ENCODE measurements at places on chromosomes 13 and 19.

- no peak for DNase-seq
These were observed 14.9 kb downstream of the PLA2G4C start for GRCh38 chr19:48095612-48096175.

- no peak for DNase-seq
These were observed 5.4 kb downstream of the KANK2 start for GRCh38 chr19:11191934-11192333.

DNA sequence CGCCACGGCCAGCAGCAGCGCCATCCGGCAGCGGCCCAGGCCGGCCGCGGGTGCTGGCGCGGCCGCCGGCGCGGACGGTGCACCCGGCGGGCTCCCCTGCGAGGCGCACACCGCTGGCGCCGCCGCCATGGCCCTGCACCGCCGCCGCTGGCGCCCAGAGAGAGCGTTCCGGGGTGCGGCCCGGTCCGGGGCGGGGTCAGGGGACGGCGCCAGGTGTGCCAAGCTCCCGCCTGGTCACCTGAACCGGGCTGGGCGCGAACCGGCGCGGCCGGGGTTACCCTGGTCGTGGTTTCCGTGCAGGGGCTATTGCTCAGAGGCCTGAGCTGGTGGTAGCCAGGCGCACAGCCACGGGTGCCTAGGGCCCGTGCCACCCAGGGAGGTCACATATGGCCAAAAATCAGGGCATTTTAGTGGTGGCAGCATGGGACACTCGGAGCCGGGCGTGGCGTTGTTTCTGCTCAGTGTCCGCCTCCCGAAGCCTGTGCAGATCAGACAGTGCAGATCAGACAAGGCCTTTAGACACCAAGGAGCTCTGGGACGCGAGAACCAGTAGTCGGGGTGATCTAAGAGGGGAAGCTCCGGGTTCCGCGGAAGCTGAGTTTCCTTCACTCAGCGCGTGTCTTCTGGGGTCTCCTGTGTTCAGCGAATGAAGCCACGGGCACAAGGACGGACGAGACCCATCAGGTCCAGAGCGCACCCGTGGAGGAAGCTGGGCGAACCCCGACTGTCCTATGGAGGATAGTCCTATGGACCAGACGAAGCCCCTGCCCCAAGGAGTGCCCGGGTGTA is at the start of gene TMEM238:
TMEM238 (minus strand) TSS at position 162 of the 789 bp plus-strand sequence; CDS start at position 129, 33 bp downstream.
- no peak for DNase-seq

- DNase-seq = peak; percentile 49
These were observed 26.8 kb downstream of the ZNF627 start for GRCh38 chr19:11624069-11624463.

DNA sequence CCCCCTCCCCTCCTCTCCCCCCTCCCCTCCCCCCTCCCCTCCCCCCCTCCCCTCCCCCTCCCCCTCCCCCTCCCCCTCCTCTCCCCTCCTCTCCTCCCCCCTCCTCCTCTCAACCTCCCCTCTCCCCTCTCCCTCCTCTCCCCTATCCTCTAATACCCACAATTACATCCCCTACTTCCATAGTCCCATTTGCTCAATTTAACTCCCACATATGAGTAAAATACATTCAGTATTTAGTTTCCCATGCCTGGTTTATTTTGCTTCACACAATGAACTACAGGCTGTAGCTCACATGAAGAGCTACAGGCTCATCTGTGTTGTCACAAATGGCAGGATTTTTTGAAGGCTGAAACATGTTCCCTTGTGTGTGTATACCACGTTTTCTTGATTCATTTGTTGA is 6.9 kb downstream of the NLRP5 start:
- no peak for DNase-seq

DNA sequence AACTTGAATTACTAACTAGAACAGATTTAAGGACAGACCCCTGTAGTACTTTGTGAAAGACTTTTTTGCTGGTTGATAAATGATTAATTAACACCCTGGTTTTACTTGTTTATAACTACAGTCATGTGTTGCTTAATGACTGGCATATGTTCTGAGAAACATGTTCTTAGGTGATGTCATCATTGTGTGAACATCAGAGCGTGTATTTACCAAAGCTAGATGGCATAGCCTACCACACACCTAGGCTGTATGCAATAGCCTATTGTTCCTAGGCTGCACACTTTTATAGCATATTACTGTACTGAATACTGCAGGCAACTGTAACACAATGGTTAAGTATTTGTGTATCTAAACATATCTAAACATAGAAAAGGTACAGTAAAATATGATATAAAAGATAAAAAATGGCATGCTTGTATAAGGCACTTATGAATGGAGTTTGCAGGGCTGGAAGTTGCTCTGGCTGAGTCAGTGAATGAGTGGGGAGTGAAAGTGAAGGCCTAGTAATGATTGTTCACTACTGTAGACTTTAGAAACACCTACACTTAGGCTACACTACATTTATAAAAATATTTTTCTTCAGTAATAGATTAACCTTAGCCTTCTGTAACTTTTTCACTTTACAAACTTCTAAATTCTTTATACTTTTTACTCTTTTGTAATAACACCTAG is 260.3 kb downstream of the KCNRG start:
- no peak for DNase-seq

DNA sequence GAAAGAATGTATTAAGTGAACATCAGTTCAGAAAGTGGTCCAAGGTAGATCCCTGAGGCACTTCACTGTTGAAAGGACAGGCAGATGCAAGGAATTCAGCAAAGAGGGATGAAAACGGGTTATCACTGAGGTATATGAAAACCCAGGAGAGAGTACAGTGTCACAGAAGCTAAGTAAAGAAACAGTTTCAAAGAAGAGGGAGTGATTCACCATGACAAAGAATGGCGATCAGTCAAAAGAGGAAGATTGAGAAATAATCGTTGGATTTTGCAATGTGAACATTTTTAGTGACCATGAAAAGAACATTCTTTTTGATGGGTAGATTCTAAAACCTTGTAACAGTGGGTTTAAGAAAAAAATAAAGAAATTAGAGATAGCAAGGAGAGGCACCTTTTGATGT is 99.3 kb downstream of the EPSTI1 start:
- DNase-seq = peak; percentile 79

DNA sequence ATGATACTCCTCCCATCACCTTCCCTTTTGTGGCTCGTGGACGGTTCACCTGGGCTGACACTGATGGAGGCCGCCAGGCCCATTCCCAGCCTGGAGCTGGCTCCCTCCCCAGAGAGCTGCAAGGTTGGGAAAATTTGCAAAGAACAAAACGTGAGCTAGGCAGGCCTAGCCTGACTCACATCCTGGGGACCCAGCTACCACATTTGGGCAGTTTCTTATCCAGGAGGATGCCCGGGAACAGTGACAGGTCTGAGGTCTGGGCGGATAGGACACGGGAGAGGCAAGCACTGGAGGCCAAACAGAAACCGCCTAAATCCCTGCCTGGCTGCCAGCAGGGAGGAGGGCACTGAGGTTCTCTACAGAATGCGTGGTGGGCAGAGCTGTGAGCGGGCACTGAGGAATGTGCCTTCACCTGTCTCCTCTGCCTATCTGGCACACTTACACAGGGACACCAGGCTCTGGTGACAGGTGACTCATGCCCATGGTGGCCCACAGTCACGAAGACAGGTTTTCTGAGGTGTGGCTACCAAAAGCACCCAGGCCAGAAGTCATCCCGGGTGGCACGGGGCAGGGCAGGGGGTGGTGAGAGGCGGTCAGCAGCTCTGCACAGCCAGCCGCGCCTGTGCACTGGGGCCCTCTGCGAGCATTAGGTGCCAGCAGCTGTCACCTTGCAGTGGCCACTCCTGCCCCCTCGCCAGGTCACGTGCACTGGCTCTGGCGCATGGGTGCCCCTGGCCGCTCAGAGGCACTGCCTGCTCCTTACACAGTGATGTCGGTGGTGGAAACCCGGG is 23.2 kb downstream of the SH3GL1 start:
- DNase-seq = no peak

GRCh38 chr13:24995225-24995804 is 100.6 kb upstream of the PABPC3 start:
- peak; percentile 88 for DNase-seq

DNA sequence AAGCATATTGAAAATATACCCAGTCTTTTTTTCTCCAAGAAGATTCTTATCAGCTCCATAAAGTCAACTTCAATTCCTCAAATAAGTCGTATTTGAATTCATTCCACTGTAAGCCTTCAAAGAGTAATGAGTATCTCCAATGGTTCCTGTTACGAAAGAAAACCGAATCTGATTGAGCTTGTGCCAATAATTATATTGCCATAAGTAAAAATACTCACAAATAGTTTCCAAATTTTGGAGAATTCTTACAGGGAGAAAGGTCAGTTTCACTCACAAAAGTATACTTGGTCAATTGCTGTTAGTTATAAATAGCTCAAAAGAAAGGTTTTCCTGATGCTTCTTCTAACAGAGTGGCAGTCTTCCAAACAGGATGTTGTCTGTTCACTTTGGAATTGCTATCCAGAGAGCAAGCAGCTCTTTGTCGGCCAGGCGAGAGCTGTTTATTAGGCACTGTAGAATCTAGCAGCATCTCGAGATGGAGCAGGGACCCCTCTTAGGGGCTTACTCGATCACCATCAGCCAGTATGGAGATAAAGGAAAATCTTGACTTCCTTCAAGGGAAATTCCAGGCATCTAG is 13.5 kb downstream of the ERICH4 start:
- peak; percentile 55 for DNase-seq
